ENCODE measurements at places on chromosomes 16 and 17.

- DNase-seq: no peak
Observed at GRCh38 chr17:64196601-64197000, 66.5 kb downstream of the TEX2 start.

DNA sequence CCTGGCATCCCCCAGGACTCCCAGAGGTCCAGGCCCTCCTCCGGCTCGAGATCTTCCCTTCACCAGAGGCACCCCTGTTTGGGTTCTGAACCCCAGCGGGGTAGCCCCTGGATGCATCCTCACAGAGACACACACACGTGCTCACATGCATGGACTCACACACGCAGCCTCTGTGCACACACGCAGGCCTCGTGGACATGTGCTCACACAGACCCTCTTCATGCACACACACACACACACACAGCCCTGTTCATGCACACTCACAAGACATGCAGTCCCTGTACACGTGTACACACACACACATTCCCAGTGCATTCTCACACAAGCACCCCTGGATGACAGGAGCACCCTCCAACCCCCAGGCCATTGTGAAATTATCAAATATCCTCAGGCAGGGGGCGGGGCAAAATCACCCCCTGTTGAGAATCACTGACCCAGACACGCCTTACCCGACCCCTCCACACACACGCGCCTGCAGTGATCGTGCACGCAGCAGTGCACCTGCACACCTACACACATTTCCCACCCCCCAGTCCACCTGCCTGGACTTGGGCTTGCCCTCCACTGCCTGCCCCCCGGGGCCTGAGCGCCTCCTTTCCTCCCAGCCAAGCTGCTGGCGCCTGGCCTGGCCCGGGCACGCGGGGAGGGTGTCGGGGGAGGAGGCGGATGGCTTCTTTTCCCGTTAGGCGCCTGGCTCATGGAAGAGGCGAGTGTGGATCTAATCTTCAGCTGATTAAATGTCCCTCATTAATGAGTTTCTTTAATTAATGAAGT is 62.6 kb downstream of the ENGASE start:
- no peak for DNase-seq

GRCh38 chr16:83674931-83675535 is 132.7 kb upstream of the HSBP1 start:
- no peak for DNase-seq

GRCh38 chr17:30220414-30220813 is 15.1 kb downstream of the SLC6A4 start:
- no peak for DNase-seq

DNA sequence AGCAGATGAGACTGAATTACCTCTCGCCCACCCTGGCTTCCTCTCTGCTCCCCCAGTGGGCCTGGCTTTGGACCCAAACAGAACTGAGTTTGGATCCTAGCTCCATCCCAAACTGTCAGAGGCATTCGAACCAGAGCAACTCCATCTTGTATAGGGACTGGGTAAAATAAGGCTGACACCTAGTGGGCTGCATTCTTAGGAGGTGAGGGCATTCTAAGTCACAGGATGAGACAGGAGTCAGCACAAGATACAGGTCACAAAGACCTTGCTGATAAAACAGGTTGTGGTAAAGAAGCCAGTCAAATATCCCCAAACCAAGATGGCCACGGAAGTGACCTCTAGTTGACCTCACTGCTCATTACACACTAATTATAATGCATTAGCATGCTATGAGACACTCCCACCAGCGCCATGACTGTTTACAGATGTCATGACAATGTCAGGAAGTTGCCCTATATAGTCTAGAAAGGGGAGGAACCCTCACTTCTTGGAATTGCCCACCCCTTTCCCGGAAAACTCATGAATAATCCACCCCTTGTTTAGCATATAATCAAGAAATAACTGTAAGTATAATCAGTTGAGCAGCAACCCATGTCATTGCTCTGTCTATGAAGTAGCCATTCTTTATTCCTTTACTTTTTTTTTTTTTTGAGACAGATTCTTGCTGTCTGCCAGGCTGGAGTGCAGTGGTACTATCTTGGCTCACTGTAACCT is 44.4 kb downstream of the LYRM1 start:
- DNase-seq: no peak

DNA sequence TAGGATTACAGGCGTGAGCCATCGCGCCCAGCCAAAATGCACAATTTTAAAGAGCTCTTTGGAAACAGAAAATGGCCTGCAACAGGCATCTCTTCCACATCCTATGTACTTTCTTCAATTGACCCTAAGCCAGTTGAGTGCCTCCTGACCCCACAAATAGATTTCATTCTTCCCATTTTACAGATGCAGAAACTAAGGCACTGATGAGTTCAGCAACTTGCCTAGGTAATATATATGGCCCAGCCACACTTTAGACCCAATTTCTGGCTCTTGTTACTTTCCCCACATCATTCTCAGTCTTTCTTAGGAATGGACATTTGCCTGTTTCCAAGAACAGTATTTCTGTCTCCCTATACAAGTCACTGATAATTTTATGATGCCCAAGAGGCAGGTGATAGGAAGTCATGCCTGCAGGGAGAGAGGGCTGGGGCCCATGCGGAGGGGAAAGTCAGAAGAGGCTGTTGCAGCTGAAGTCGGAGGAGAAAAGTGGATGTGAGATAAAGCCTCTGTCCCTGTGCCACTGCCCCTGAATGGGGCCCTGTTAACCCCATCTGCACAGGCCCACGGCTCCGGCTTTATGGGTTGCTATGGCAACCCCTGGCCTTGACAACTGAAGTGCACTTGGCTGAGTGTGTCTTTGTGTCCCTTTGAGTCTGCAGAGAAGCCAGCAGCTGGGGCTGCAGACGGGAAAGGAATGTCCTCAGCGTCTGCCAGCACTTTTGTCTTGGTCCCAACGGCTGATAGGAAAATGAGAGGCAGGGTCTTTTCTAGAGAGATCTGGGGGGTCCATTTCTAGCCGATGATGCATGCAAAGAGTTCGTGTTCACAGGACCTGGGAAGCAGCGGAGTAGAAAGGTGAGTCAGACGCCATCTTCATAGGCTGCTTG is 45.9 kb downstream of the ABAT start:
- no peak for DNase-seq

GRCh38 chr17:52790359-52790955 is 631.9 kb upstream of the CA10 start:
- DNase-seq: no peak

- no peak for DNase-seq
Observed at GRCh38 chr17:44115585-44116415, 7.6 kb downstream of the HDAC5 start.

DNA sequence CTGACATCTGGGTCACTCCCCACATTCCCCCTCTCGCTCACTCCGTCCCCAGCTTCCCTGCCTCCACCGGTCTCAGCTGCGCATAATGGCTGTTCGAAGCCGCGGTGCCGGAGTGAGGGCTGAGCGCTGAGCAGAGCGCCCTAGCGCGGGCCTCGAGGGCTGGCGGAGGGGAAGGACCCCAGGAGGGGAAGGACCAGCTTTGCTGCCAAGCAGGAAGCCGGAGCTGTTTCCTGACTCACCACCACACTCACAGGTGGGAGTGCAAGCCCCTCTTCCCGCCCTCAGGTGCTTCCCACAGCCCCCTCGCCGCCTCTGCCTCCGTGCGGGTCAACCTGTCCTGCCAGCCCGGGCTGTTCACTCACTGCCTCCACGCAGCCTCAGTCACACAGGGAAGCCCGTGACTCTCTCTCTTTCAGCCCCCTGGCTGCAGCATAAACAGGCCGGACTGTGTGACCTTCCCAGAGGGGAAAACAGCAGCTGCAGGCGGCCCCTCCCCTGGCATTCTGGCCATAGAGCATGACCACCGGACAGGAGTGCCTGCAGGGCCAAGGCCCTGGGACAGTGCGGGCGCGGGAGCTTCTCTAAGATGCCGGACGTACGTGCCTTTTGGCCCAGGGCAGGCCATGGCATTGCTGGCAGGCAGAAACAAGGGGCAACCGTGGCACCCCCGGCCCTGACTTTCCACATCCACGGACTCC is 23.7 kb downstream of the SLC43A2 start:
- no peak for DNase-seq

GRCh38 chr17:38728290-38728831 is 1.8 kb upstream of the CISD3 start:
- peak; percentile 69 for DNase-seq

GRCh38 chr16:84766978-84767773 is 52.6 kb upstream of the CRISPLD2 start:
- no peak for DNase-seq

DNA sequence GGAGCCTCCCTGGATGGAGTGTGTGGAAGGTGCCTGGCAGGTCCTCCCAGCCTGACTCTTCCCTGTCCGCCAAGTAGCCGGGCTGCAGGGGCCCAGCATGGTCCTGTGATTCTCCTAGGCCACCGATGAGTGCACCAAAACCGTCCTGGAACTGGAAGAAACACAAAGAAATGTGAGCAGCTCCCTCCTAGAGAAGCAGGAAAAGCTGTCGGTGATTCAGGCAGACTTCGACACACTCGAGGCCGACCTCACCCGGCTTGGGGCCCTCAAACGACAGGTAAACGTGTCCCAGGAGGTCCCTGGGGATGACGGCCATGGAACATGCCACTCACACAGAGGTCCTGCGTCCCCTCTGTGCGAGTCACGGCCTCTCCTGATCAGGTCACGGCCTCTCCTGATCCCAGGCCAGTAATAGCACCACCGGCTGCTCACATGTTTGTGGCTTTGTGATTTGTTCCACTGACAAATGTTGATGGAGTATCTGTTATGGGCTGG is 4.2 kb upstream of the GAA start:
- DNase-seq: no peak

DNA sequence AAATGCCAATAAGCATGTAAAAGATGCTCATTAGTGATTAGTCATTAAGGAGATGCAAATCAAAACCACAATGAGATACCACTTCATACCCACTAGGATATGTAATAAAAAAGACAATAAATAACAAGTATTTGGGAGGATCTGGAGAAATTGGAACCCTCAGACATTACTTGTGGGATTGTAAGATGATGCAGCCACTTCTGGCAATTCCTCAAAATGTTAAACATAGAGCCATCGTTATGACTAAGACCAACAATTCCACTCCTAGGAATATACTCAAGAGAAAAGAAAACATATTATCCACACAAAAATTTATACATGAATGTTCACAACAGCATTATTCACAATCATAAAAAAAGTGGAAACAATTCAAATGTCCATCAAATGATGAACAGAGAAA is 336.2 kb upstream of the PMFBP1 start:
- no peak for DNase-seq

Data from activated effector memory CD4-positive, alpha-beta T cell treated with Interleukin-2 at 50 U/mL for 16 hours (primary cell).